Germinal center (tissue), 1 donor: ENCODE measurements at places on chromosomes 12 and 14.

DNA sequence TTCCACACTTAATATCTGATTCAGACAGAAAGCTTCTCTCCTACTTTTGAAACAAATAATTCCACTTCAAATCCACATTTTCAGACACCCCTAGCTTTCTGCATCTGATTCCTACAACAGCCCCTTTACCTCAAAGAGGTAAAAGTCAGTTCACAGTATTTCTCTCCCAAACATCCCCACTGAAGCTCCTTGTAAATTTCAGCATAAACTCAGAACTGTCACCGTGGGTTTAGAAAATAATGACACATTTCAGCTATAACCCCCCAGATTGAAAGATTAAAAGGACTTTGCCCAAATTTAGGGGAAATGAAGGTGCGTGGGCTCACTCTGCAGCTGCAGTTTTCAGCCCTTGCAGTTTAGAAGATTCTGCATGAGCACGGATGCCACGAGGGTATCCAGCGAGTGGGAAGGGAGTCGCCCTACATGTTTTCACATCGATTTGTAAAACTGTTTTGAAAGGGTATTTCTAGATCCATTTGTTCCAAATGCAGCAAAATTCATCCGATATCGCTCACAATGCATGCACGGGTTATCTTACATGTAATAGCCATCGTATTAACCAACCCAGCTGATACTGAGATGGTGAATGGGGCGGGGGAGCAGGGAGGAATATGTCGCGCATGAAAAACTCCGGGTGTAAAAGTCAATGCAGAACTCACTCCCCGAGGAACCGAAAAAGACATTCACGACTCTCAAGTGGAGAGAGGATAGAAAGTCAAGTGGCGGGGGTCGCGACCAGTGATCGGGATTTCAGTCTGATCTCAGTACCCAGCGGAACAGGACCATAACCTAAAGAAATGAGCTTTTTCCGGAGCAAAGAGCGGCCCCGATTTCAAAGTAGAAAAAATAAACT lies 5.0 kb upstream of the CCND2 start:
- DNase-seq = no peak

- no peak for DNase-seq
Observed at GRCh38 chr14:77648520-77649200, 32.2 kb upstream of the SPTLC2 start.

- no peak for DNase-seq
Observed at GRCh38 chr12:124499898-124500244, 67.5 kb downstream of the NCOR2 start.

DNA sequence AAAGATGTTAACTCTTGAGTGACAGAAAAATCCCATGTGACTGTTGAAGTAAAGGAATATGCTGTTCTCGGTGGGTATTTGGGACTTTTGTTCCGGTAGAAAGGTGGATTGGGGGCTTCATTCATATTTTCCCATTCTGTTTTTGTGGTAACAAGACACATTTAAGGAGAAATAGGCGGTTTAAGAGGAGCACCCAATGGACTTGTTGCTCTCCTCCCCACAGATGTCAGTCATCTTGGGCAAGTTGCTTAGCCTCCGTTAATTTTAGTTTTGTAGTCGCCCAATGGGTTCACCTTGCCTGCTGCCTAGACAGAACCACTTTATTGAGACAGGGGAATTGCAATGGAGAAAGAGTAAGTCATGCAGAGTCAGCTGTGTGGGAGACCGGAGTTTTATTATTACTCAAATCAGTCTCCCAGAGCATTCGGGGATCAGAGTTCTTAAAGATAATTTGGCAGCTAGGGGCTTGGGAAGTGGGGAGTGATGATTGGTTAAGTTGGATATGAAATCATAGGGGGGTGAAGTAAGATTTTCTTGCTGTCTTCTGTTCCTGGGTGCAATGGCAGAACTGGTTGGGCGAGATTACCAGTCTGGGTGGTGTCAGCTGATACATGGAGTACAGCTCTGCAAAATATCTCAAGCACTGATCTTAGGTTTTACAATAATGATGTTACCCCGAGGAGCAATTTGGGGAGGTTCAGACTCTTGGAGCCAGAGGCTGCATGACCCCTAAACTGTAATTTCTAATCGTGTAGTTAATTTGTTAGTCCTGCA lies 50.3 kb downstream of the SLC38A1 start:
- no peak for DNase-seq

GRCh38 chr12:57160040-57160439 lies 12.6 kb upstream of the LRP1-AS start:
- DNase-seq = no peak

DNA sequence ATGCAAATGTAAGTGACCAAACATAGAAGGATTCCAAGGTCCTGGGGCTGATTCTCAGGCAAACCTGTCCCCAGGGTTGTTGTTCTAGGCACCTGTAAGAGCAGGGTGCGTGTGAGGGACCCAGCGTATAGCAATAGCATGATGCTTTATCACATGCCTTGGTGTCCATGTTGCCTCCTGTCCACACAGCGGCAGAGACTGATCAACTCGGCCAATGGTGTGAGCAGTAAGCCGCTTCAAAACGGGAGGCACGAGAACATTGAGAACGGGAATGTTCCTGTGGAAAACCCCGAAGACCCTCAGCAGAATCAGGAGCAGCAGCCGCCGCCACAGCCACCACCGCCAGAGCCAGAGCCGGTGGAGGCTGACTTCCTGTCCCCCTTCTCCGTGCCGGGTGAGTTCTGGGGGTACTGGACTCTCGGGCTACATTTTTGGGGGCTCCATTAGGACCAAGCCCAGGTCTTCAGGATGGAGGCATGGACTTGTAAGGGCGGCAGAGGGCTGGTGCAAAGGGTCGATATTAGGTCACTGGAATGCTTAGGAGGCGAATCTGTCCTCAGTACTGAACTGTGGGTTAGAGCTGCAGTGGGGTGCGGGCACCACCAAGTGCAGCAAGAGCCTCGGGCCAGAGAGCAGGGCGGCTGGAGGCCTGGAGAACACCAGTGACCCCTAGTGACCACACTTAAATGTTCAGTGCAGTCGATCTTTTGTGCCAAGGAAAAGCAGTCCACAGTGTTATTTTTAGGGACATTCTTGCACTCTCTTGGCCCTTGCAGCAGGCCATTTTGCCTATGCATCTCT lies 57.2 kb upstream of the RIN3 start:
- DNase-seq = no peak

GRCh38 chr12:64293654-64294364 lies 71.7 kb upstream of the KICS2 start:
- no peak for DNase-seq

GRCh38 chr12:52037248-52037861 lies 13.9 kb upstream of the NR4A1 start:
- DNase-seq = no peak

DNA sequence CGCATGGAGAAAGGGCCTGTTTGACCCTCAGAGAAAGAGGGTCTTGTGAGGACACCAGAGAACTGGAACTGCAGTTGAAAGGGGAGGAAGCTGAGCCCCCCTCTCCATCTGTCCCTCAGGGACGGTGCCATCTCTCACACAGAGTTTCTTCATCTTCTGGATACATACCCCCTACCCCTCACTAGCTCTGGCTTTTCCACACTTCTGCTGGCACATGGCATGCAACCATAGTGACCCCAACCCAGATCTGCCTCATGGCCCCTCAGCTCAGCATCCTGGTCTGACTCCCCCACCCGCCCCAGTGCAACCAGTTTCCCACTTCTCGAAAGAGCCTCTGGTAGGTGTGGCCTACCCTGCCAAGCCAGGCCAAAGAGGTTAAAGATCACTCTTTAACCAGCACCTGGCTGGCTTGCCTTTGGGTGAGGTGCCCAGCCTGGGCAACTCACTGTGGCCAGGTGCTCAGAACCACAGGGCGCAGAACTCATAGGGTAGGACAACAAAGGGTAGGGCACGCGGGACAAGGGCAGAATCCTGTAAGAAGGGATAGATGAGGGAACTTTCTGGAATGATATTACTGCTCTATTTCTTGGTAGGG lies 25.8 kb downstream of the GALNT16 start:
- DNase-seq = no peak

- DNase-seq = peak; percentile 2
Observed at GRCh38 chr12:40921563-40922163, 229.4 kb downstream of the CNTN1 start.

DNA sequence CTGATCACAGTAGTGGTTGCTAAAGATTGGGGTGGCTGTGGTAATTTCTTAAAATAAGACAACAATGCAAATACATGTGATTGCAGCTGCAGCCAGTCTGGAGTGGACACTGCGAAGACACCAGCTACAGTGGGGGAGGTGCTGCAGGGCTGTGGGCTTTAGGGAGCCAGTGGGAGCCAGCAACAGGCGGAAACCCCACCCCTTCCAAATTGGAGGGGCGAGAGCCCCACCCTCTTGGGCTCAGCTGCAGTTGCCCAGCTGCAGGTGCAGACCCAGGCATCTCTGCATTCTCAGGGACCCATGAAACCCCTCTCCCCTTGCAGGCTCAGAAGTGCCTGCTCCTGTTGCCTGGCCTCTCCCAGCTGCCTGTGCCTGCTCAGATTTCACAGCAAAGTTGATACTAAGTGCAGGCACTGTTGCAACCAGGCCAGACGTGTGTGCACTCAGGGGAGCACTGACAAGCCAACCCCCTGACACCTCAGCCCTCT lies 104.8 kb downstream of the MYF5 start:
- DNase-seq = no peak

DNA sequence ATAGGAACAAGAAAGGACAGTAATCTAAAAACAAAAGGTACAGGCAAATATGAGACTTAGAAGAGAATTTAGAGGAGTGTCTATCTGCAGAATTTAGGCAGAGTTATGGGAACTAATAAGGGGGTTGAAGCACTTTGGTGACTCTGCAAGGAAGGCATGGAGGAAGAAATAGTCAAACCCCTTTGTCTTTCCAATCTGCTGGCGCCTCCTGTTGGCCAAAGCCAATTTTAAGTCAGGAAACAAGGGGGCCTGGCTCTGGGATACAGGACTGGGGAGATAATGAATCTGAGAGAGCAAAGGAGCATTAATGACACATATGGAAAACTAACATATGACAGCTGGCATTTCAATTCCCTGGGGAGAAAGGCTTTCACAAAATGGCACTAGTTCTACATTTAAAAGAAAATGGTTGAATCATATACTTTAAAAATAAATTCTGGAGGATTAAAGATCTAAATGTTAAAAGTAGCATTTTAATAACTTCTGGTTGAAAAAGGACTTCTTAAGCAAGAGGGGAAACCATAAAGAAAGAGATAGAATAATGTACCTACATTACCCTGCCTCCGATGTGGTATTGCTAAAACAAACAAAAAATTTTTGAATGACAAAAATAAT lies 48.5 kb upstream of the CSRP2 start:
- DNase-seq = peak; percentile 13

DNA sequence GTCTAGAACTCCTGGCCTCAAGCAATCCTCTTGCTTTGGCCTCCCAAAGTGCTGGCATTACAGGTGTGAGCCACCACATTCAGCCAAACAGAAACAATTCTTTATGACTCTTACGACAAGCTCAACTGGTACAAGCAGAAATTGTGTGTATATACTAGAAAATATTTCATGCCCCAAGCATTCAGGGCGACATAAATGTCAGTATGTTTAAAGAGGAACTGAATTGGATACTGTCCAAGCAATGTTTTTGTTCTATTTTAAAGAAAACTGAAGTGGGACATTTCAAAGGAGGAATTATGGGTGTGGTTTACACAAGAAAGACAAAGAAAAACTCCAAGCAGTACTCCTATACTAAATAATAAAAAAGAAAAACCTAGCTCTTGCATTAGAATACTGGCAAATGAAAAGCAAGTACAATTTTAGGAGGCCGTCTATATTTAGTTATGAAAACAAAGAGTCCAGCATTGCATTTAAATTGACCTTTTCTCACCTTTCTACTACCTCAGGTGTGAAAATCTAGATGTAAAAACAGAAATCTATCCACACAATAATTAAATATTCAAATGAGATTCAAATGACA lies 48.9 kb downstream of the PPP1R12A start:
- no peak for DNase-seq

GRCh38 chr12:70982286-70982685 lies 61.7 kb upstream of the PTPRR start:
- DNase-seq = no peak

DNA sequence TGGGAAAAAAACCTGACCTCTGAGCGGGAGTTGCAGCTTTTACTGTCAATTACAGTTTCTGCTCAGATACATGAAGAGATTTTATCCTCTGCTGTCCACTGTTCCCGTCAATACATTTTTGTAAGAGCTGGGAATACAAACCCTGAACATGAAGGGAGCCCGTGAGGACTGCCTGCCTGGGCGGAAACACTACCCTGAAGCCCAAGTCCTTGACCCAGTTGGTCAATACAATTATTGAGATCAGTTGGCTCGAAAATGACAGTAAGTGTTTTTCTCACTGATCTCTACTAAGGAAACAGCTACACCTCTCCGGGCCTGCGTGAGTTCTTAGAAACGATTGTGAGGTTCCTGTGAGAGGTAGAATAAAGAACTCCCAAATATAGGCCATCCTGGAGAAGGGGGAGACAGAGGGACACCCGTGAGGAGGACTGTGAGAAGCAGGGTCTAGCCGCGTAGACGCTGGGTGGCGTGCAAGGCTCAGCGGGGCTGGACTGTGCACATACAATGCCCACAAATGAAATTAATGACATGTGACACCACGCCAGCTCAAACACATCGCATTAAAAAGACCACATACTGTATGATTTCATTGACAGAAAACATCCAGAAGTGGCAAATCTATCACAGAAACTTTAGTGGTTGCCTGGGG lies 509.5 kb downstream of the TMEM132D start:
- no peak for DNase-seq

DNA sequence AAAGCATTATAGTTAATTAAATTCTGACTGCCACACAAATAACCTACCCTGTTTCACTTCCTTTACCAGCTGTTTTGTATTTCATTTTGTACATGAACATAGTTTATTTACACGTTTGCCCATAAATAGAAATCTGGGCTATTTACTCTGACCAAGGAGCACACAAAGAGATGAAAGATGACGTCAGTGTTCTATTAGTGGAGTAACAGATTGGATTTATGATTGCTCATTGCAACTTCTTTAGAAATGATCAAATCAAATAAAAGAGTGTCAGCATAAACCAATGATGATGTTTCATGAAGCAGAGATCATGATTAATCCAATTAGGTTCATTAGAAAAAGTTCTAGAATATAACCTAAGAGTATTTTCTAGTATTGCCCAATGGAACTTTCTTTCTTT lies 12.0 kb upstream of the RTL1 start:
- DNase-seq = no peak

GRCh38 chr12:67442896-67443295 lies 173.7 kb downstream of the CAND1 start:
- no peak for DNase-seq

DNA sequence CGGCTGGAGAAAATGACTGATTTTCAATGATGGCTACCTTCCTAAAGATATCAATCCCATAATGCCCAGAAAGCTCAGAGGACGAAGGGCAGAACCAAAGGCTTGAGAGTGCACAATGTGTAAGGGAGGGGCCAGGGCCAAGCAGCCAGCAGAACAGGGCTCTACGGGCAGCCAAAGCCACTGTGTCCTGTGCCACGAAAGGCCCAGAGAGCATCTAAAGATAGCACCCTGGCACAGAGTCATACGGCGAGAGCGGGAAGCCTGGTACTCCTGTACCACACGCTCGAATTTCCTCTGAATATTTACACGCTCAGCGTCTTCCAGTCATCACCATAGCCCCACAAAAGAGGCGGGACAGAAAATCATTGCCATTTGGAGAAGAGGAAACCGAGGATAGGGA lies 39.5 kb downstream of the PRMT8 start:
- DNase-seq = no peak

- no peak for DNase-seq
Observed at GRCh38 chr12:3544296-3544965, 53.4 kb downstream of the PRMT8 start.

GRCh38 chr14:92998946-92999345 lies 76.0 kb downstream of the CHGA start:
- no peak for DNase-seq
